ENCODE measurements at places on chromosomes 16 and 17.

- no peak for DNase-seq
Measured at GRCh38 chr17:39735882-39736281, 1.9 kb upstream of the GRB7 start.

DNA sequence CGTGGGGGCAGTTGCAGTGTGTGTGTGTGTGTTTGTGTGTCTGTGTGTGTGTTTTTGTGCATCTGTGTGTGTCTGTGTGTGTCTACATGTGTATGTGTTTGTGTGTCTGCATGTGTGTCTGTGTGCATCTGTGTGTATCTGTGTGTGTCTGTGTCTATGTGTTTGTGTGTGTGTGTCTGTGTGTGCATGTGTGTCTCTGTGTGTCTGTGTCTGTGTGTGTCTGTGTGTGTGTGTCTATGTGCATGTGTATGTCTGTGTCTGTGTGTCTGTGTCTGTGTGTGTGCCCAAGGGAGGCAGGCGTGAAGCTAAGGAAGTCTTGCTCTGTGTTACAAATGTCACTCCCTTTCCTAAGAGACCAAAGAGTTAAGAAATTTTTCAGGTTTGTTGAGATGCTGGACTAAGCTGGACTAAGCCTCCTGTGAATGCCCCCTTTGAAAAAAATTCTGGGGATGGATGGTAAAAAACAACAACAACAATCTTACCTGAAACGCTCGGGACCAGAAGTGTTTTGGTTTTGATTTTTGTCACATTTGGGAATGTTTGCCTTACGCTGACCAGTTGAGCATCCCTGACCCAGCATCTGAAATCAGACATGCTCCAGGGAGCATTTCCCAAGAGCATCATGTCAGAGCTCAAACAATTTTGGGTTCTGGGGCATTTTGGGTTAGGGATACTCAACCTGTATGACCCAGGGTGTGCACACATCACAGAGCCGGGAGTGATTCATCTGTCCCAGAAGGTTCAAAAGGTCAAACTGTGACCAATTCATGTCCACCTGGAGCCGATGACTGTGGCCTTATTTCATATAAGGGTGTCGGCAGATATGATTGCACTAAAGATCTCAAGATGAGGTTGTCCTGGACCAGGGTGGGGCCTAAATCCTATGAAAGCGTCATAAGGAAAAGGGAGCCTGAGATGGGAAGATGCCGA is 48.6 kb upstream of the ZNF469 start:
- DNase-seq, result no peak

DNA sequence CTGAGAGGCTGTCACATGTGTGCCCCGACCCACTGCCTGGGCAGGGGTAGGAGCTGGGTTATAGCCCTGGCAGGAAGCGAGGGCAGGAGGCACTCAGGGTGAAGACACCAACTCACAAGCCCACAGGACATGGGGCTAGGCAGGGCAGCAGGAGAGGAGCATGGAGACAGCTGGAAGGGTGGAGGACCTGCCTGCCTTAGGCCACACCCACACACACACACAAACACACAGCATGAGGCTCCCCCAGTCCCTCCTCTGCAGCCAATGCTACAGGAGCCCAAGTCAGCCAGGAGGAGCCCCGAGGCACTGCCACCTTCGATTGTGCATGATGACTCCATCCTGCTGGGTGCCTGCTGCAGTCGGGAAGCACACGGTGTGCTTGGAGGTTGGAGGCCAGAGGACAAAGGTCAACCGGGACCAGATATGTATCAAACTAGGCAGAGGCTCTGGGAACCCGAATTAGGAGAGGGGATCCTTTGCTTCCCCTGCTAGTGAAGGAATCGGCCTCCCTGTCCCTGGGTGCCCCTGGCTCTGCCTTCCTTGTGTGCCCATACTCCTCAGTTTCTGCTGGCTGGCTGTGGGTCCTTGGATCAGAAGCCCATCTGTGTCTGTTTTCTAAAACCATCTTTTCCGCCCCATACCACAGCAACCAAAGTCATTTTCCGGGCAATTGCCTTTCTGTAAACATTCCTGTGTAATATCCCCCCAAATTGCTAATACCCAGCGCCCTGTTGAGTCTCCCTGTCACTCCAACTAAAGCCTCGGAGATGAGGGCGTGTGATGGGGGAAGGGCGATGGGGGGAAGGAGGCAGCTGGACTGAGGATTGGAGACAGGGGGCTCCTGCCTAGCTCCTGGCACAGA is 20.5 kb downstream of the SRCIN1 start:
- no peak for DNase-seq

DNA sequence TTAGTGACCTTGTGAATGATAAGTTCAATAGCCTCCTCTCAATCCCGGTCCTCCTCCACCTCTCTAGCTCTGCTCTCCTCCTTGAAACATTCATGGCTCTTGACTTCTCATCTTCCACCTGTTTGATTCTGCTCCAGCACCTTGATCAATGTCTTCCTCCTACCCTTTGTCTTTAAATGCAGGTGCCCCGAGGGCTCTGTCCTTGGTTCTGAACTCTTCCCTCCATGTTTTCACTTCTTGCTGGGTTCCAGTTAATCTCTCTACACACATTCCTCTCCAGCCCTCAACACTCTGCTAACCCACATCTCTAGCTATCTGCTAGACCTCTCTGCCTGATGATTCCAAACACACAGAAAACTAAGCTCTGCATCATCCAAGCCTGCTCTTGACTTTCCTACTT is 13.4 kb downstream of the CD300E start:
- DNase-seq, result no peak

GRCh38 chr16:35131429-35131828 is 1672.0 kb downstream of the TP53TG3F start:
- no peak for DNase-seq

- no peak for DNase-seq
Measured at GRCh38 chr17:47907932-47908562, 12.0 kb downstream of the SP2 start.

DNA sequence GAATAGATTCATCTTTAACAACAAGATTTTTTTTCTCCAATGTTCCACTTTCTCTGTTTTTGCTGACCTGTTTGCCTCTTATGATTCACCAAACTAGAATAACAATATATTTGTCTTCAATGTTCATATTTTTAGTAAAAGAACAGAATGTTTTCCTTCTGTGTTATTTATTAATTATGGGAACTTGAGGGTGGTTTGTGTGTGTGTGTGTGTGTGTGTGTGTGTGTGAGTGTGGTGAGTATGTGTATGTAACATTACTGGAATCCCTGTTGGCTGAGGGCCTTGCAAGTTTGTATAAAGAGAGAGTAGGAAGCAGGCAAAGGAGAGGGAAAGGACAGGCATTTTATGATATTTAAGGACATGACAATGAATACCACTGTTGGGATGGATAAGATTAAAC is 13.8 kb downstream of the STXBP4 start:
- no peak for DNase-seq

- no peak for DNase-seq
Measured at GRCh38 chr17:49241040-49241439, 10.5 kb upstream of the PHOSPHO1 start.

All from activated naive CD8-positive, alpha-beta T cell treated with anti-CD3 and anti-CD28 coated beads, Interleukin-2, amount 50 U/mL, for 16 hours (primary cell).